Natural killer cell treated with Interleukin-12 subunit alpha and Interleukin-12 subunit beta and Interleukin-15 and Interleukin-18, amount 100 ng/mL, for 72 hours (primary cell): ENCODE measurements at places on chromosomes 1 and 21.

DNA sequence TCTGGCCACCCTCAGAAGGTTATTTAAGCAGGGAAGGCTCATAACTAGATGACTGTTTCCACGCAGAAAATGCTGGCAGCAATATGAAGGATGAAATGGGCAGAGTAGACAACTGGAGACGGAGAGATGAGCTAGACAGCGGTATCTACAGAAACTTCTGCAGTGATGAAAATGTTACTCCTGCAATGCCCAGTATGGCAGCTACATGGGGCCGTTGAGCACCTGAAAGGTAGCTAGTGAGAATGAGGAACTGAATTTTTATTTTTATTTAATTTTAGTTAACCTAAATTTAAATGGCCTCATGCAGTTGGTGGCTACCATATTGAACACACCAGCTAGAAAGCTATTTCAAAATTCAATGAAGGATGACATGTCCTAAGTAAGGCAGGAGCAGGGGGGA lies 27.3 kb downstream of the SIPA1L2 start:
- peaks cover 3% of the 10 kb centered on the region for H3K27me3 ChIP-seq
- H3K4me1 ChIP-seq = peaks cover 8% of the 10 kb centered on the region
- DNase-seq = no peak

DNA sequence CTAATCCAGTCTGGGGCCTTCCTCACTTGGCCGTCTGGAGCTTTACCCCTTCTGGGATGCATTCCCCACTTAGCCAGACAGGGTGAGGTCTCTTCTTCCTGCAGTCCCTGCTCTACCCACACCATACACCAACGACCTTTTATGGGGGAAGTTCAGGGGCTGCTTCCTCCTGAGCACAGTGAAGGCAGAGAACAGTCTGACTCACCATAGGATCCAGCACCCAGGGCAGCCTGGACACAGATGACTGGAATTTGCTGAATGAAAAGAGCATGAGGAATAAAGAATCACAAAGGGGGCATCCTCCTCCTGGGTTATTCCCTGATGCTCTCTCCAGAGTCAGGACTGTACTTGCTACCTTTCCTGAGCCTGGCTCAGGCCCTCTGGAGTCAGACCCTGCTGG lies 4.6 kb upstream of the FOXE3 start:
- H3K36me3 ChIP-seq = no peaks in the 10 kb centered on the region
- H3K27me3 ChIP-seq = peaks cover 17% of the 10 kb centered on the region
- H3K27ac ChIP-seq = no peak overlapping the region
- no peak overlapping the region for H3K4me3 ChIP-seq

- H3K27ac ChIP-seq = no peak overlapping the region
- peaks cover 10% of the 10 kb centered on the region for H3K27me3 ChIP-seq
- DNase-seq = no peak
Measured at GRCh38 chr1:70117046-70117445, 88.3 kb downstream of the LRRC40 start.

DNA sequence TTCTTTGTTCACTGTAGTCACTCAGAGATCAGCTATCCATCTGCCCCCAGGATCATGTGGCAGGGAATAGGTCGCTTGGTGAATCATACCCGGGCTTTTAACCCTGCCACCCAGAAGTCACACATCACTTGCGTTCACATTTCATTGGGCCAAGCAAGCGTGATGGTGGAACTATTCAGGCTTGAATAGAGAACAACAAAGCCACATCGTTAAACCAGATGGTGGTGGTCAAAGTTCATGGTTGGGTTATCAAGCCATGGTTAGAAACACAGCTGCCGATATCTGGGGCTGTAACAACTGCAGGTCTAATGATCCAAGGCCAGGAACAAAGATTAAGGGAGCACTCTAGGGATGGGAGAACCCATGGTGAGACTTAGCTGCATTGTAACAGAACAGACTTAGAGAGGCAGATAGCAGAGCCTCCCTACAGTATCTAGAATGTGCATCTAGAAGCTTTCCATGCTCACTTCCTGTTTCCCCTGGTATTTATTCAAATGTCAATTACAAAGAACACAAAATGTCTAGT lies 40.0 kb upstream of the PTPRC start:
- peak overlapping the region; percentile 57 for H3K4me3 ChIP-seq
- peak overlapping the region; percentile 92 for H3K27ac ChIP-seq
- peaks cover 65% of the 10 kb centered on the region for H3K4me1 ChIP-seq
- H3K27me3 ChIP-seq = no peaks in the 10 kb centered on the region

DNA sequence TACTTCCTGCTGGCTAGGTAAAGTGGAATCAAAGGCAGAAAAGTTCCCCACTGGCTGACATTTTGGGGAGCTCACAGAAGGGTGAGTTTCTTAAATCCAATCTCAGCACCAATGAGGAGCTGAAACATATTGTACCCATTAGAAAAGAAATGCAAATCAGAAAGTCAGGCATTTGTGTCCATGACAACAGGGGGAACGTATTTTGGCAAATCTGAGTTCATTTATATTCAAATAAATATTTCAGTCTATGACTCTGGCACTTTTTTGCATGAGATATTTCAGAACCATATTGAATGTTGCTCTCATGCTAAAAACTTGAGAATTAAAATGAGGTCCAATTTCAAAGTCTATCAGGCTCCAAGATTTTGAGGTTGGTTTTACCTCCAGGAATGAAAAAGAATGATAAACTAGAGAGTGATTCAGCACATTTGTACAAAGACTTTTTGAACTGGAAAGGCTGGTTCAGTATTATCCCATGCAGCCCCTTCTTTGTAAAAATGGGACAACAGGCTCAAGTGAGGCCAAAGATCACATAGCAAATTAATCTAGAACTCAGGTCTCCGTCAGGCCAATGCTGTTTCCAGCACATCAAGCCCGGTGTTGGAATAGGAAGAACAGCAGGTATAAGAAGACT lies 202.2 kb downstream of the RRAGC start:
- no peaks in the 10 kb centered on the region for H3K36me3 ChIP-seq
- peaks cover 32% of the 10 kb centered on the region for H3K27me3 ChIP-seq
- no peaks in the 10 kb centered on the region for H3K4me1 ChIP-seq
- no peak overlapping the region for H3K27ac ChIP-seq

- peaks cover 9% of the 10 kb centered on the region for H3K4me1 ChIP-seq
- H3K27ac ChIP-seq = no peak overlapping the region
- no peaks in the 10 kb centered on the region for H3K27me3 ChIP-seq
Measured at GRCh38 chr1:176055398-176055797, 151.7 kb downstream of the COP1 start.

- peaks cover 13% of the 10 kb centered on the region for H3K4me1 ChIP-seq
- H3K36me3 ChIP-seq = no peaks in the 10 kb centered on the region
- no peak for DNase-seq
- peak overlapping the region; percentile 86 for H3K4me3 ChIP-seq
Measured at GRCh38 chr1:40860706-40861223, 1.4 kb downstream of the CITED4 start.

DNA sequence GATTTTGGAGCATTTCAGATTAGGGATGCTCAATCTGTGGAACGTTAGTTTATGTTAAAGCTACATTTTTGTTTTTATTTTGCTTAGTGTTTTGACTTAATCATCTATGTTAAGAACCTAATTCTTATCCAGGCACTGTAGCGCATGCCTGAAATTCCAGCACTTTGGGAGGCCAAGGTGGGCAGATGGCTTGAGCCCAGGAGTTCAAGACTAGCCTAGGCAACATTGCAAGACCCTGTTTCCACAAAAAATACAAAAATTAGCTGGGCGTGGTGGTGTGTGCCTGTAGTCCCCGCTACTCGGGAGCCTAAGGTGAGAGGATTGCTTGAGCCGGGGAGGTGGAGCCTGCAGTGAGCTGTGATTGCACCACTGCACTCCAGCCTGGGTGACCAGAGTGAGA lies 23.4 kb downstream of the FNBP1L start:
- peaks cover under 1% of the 10 kb centered on the region for H3K36me3 ChIP-seq
- H3K4me1 ChIP-seq = no peaks in the 10 kb centered on the region
- peaks cover 2% of the 10 kb centered on the region for H3K27me3 ChIP-seq
- no peak overlapping the region for H3K4me3 ChIP-seq
- no peak overlapping the region for H3K27ac ChIP-seq
- DNase-seq = no peak

DNA sequence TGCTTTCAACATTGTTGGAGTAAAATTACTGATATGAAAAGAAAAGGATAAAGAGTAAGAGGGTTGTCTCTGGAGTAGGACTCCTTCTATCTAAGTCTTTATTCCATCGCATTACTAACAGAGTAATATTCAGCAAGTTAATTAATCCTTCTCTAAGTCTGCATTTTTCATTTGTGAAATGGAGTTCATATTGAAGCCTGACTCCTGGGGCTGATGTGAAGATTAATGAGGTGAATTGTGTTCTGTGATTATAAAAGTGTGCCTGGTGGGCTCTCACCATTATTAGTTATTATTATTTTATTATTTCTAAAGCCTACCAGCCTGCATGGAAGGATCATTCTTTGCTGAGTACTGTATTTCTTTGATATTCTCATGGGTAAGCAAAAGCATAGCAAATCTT lies 1096.7 kb downstream of the KCNT2 start:
- no peaks in the 10 kb centered on the region for H3K27me3 ChIP-seq
- H3K4me3 ChIP-seq = no peak overlapping the region
- H3K27ac ChIP-seq = no peak overlapping the region
- H3K36me3 ChIP-seq = no peaks in the 10 kb centered on the region
- no peaks in the 10 kb centered on the region for H3K4me1 ChIP-seq
- DNase-seq = no peak

DNA sequence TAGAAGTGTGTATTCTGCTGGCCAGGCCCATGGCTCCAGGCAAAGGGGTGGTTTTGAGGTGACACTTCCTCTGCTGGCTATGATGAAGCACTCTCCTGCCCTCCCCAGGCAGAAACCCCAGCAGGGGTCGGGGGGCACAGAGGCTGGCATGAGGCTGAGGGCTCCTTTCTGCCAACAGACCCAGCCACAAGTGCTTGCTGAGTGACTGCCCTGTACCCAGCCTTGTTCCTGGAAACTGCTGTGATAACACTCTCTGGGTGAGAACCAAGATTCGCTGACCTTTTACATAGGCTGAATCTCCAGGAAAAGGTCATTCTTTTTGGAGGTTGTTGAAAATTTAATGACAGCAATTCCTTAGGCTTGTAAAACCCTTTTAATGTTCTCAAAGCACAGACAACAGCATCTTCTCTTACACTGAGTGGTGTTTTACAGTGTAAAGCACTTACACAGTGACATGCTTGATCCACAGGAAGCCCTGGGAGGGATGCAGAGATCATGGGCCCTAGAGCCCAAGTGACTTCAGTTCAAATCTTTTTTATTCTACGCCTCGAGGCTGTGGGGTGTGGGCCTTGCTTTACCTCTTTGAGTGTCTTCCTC lies 155.5 kb upstream of the FGGY start:
- no peak for DNase-seq
- no peak overlapping the region for H3K27ac ChIP-seq
- H3K27me3 ChIP-seq = no peaks in the 10 kb centered on the region
- no peaks in the 10 kb centered on the region for H3K36me3 ChIP-seq
- peaks cover 30% of the 10 kb centered on the region for H3K4me1 ChIP-seq

- DNase-seq = no peak
- peak overlapping the region; percentile 23 for H3K4me3 ChIP-seq
- peaks cover 47% of the 10 kb centered on the region for H3K4me1 ChIP-seq
- no peaks in the 10 kb centered on the region for H3K27me3 ChIP-seq
- H3K27ac ChIP-seq = peak overlapping the region; percentile 8
Measured at GRCh38 chr1:109616391-109616790, 3.0 kb downstream of the GNAT2 start.

GRCh38 chr1:18527921-18528320 lies 47.2 kb downstream of the KLHDC7A start:
- H3K36me3 ChIP-seq = no peaks in the 10 kb centered on the region
- DNase-seq = no peak
- H3K27me3 ChIP-seq = peaks cover 32% of the 10 kb centered on the region
- H3K27ac ChIP-seq = no peak overlapping the region
- H3K4me1 ChIP-seq = no peaks in the 10 kb centered on the region
